ENCODE measurements at places on chromosomes 12 and 14.

- DNase-seq = no peak
Measured at GRCh38 chr12:124923905-124924734, 9.7 kb upstream of the UBC start.

- no peak for DNase-seq
Measured at GRCh38 chr12:18849761-18850160, 111.8 kb downstream of the CAPZA3 start.

- DNase-seq = no peak
Measured at GRCh38 chr12:54437697-54438096, 18.6 kb upstream of the ITGA5 start.

- no peak for DNase-seq
Measured at GRCh38 chr14:32565256-32565655, 236.2 kb downstream of the AKAP6 start.

DNA sequence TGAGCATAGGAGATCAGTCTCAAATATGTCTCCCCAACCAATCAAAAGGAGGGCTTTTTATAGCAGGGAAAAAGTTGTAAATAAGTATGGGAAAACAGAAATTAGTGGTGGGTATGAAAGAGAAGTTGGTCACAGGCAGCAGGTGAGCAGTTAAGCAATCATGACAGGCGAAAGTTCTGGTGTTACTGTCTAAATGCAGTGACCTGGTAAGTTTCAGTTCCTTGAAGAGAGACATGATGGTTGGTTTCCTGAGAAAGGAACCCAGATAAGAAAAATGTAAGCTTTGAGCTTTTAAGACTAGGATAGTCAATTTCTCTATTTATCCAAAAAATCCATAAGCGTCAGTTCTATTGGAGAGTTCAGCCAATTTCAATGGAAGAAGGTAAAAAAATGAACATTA is 466.2 kb upstream of the FLRT2 start:
- DNase-seq = no peak

DNA sequence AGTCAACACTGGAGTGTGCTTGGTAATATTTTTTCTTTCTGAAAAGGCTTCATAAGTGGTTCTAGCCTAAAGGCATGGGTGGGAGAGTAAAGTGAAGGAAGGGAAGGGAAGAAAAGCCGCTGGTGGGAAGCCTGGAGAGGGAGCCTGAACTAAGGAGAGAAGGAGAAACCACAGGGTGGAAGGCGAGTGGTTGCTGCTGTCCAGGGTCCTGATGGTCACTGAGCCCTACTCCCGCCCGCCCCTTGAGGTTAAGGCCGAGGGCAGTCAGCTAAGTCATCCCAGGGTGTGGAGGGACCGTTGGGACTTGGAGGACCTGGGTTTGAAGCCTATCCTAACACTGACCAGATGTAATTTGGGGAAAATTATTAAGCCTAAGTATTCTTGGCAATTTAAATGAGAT is 189.1 kb downstream of the PIWIL1 start:
- no peak for DNase-seq

- DNase-seq = no peak
Measured at GRCh38 chr12:131911851-131912477, 17.1 kb upstream of the PUS1 start.

GRCh38 chr14:56133547-56133946 is 15.3 kb downstream of the PELI2 start:
- no peak for DNase-seq

GRCh38 chr14:77976591-77976990 is 176.7 kb downstream of the ADCK1 start:
- DNase-seq = no peak

DNA sequence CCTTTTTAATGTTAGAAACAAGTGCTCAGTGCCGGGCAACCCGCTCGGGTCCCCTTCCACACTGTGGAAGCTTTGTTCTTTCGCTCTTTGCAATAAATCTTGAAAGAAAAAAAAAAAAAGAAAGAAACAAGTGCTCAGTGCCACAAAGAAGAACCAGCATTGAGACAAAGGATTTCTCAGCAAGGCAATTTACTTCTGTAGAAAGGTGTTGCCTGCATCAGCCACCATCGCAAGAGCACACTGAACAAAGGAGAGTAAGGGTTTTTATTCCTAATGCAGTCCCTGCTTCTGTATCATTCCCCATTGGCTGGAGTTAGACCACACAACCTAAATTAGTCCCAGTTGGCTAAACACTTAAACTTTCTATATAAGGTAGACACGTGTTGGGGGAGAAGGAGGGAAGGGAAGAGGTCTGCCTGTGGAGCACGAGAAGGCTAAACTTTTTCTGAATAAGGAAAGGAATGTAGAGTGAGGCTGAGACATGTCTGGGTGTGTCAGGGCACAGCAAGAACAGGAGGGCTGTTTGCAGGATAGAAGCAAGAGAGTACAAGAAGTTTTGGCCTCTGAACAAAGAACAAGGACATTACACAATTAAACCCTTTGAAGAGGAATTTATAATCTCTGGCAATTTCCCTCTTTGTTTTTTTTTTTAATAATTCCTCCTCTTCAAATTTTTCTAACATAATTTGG is 21.4 kb downstream of the KLRF2 start:
- no peak for DNase-seq

DNA sequence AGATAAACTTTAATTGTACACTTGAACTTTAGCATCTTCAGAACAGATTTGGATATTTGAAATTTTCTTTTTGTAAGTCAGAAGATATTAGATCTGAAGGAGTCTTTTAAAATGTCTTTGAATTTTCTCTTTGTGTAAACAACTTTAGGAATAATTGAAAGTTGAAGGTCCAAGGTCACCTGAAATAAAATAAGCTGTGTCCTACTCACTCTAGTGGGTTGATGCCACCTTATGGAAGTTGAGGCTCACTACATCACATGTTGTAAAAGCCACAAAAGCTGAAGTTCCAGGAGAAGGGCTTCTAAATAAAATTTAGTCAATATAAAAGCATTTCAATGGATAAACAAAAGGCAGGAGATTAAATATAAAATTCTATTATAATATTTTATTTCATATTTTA is 122.0 kb upstream of the ATXN7L3B start:
- DNase-seq = no peak

- DNase-seq = no peak
Measured at GRCh38 chr14:97707603-97708002, 910.4 kb downstream of the VRK1 start.

GRCh38 chr14:39731912-39732311 is 299.7 kb upstream of the FBXO33 start:
- DNase-seq = no peak

DNA sequence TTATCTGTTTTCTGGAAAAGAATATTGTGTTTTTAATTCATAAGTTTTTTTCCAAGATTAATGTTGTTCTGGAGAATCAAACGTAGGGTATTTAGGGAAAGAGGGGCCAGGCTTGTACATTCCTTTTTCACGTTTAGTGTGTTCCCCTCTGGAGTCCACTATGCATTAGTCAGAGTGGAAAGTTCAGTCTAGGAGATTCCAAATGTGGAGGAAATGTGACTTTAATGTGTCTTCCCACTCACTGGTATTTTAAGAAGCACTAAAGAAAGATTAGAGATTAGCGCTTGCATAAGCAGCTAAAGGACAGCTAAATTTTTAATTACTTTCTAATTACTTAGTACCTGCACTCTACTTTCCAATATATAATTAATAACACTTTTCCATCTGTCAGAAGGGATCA is 4.4 kb upstream of the PDE6H start:
- DNase-seq = no peak

GRCh38 chr14:29815016-29815674 is 112.5 kb downstream of the PRKD1 start:
- DNase-seq = no peak

- DNase-seq = no peak
Measured at GRCh38 chr12:7016958-7017571, 1.2 kb downstream of the LPCAT3 start.

GRCh38 chr14:39310051-39310450 is 76.3 kb downstream of the MIA2 start:
- DNase-seq = no peak

GRCh38 chr12:67430708-67431335 is 161.7 kb downstream of the CAND1 start:
- DNase-seq = no peak

DNA sequence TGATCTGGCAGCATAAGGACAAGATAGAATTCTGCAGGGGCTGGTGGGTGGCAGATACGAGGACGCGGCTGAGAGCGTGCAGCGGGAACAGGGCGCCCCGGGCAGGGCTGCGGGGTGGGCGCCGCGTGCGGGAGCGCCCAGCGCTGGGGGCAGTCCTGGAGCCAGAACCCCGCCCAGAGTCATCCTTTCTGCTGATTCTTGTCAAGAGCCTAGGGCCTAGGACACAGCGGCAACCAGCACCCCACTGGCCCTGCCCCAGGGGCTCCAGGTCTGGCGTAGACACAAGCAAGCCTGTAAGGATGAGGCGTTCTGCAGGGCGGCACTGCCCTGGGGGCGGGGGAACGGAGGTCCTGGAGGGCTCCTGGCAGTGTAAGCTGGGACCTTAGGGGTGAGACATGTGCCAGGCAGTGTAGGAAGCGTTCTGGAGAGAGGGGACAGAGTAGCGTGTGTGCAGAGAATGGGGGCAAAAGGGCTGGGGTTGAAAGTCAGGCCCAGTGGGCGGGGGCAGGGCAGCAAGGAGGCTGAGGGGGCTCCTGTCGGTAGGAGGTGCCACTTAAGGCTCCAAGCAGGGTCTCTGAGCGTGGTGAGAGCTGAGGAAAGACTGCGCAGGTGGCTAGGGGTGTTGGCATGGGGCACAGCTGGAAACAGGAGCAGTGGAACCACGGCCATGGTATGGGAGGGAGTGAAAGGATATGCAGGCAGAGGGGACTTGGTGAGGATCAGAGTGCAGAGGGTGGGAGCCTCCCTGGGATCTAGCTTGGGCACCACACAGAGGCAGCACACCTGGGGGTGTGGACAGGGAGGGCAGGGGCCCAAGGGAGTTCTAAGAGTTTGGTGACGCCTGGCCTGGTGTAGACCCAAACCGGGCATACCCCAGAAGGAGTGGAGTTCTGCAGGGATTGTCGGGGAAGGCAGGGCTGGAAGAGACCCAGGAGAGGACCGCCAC is 845 bp upstream of the AHNAK2 start:
- no peak for DNase-seq

- no peak for DNase-seq
Measured at GRCh38 chr12:48001505-48002413, 2.5 kb downstream of the COL2A1 start.

DNA sequence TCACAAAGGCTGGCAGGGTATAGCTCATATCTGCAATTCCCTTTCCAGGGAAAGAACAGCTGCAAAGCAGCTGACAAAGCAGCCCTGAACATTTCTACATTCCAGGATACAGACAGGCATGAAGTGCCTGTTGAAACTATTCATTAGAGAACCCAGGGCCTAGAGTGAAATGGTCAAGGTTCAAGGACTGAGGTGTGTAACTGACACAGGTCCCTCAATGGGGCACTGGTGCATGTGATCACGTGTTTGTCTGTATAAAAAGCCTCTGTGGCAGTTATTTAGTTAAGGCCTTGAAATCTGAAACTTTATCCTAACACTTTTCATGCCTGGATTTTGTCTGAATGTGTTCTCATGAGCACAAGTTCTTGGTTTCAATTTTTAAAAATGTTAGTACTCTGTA is 47.1 kb downstream of the GIT2 start:
- no peak for DNase-seq

- DNase-seq = no peak
Measured at GRCh38 chr12:115095073-115095748, 411.2 kb upstream of the TBX3 start.

GRCh38 chr12:105272814-105273416 is 36.9 kb upstream of the APPL2 start:
- no peak for DNase-seq

- no peak for DNase-seq
Measured at GRCh38 chr12:56590237-56590830, 39.8 kb downstream of the BAZ2A start.

GRCh38 chr12:9049520-9050133 is 60.3 kb downstream of the KLRG1 start:
- no peak for DNase-seq

GRCh38 chr12:26642361-26642760 is 190.6 kb downstream of the ITPR2 start:
- no peak for DNase-seq

DNA sequence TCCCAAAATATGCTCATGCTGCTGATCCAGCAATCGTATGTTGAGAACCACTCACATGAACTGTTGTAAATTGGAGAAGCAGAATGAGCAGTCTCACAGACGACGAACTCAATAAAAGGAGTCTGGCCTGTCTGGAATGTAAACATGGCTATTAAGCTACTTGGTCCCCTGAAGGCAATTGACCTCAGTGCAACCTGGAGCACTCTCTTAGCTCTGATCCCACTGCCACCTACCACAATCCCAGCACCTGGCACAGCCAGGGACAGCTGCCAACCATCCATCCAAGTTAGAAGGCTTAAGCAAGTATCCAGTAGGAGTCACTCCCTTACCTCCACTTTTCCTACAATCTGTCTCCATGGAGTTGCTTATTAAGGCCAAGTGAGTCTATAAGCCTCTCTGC is 406.9 kb upstream of the CLEC14A start:
- no peak for DNase-seq

GRCh38 chr14:75871181-75871880 is 110.5 kb downstream of the TGFB3 start:
- no peak for DNase-seq

- DNase-seq = no peak
Measured at GRCh38 chr12:122889761-122890520, 6.0 kb downstream of the VPS37B start.

DNA sequence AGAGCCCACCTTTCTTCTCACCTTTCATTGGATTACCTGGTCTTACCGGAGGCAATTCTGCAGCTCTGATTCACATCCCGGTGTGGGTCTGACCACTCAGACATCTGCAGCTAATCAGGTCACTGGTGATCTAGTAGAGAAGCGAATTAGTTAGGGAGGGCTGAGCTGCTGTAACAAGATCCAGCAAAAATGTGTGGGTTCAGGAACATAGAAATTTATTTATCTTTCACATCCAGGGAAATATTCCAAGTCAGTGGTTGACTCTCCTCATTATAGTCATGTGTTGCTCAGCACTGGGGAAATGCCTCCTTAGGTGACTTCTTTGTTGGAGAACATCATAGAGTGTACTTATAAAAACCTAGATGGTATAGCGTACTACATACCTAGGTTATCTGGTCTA is 218.7 kb upstream of the PELI2 start:
- no peak for DNase-seq

GRCh38 chr12:92847368-92847767 is 81.7 kb downstream of the EEA1 start:
- no peak for DNase-seq

- DNase-seq = no peak
Measured at GRCh38 chr12:64145226-64145625, 76.9 kb downstream of the KICS2 start.

DNA sequence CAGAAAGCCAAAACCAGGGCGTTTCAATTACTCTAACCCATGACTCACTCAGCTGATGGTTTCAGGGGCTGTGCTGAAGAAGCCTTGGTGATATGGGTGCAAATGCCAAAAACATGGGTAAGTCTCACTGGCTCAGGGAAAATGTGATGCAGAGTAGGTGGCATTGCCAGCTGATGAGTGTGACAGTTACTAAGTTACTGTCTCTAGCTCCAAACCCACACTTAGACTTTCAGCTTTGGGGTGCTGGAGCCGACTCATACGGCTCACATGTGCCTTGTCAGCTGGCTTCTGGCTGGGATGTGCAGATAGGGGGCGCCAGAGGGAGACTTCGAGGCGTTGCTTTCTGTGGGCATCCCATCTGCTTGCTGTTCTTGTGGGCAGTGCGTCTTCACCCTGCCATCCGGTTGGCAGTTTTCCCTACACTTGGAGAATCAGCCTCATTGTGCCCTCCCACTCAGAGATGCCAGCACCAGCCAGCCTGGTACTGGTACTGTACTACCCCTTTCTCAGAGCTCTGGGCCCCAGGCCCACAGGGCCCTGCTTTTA is 11.1 kb upstream of the KRT7 start:
- DNase-seq = peak; percentile 45

All from stimulated activated CD4-positive, alpha-beta T cell treated with anti-CD3 and anti-CD28 coated beads, Interleukin-15, amount 100 ng/mL, for 1 hour (primary cell).